Stimulated activated CD8-positive, alpha-beta memory T cell treated with anti-CD3 and anti-CD28 coated beads, Interleukin-7, amount 100 ng/mL, for 1 hour (primary cell): ENCODE measurements at places on chromosomes 6 and 20.
A peak's percentile ranks its signal among the peaks of the same experiment; 100 is the strongest.

- DNase-seq: no peak
Observed at GRCh38 chr6:169646906-169647567, 54.8 kb downstream of the WDR27 start.

DNA sequence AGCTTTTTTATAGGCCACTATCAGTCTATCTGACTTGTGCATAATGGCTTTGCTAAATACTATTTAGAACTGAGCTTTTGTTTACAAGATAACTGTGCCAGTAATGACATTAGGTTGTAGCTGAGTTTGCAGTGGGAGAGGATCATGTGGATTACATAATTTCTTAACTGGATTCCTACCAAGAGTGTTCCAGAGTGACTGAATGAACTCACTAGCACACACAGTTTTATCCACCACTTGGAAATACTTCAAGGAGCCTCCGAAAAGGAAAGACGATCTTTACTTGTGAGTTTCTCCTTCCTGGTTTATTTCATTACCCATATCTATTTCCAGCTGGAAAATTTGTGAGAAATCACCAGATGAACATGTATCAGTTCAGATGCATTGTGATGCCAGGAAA, 10.9 kb upstream of the SYNE1 start:
- DNase-seq: no peak

- DNase-seq: no peak
Observed at GRCh38 chr6:70663881-70664466, 3.7 kb upstream of the SMAP1 start.

GRCh38 chr6:30121446-30122366, 8.8 kb upstream of the TRIM31 start:
- no peak for DNase-seq

GRCh38 chr6:15769511-15770018, 106.7 kb upstream of the DTNBP1 start:
- no peak for DNase-seq

DNA sequence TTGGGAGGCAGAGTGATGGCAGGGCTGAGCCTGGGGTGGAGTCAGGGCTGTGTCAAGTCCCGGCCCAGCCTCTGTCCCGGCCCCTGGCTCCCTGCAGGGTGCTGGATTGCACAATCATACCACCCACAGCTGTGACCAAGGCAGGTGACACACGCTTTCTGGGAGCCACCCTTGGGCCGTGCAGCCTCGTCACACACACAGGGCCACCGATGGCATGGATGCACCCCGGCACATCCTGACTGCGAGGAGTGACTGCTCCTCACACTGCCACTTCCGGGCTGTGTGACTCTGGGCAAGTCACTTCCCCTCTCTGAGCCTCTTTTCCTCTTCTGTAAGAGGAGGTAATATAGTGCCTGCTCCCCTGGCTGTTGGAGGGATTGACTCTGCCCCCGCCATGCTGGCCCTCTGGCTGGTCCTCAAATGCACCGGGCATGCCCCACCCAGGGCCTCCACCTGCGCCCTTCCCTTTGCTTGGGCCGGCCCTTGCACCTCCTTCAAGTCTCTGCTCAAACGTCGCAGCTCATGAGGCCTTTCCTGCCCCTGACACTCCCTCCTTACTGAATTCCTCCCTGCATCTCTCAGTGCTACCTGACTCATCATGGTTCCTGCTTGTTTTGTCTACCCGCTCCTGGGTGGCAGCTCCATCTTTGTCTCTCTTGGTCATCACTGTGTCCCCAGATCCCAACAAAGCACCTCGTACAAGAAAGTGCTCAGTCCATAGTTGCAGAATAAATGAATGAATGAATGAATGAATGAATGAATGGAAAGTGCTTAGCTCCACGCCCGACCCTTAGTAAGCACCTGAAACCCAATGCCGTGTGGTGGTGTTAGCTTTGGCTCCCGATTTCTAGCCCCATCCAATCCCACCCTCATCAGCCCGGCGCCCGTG, 93.5 kb downstream of the CEBPB start:
- no peak for DNase-seq

DNA sequence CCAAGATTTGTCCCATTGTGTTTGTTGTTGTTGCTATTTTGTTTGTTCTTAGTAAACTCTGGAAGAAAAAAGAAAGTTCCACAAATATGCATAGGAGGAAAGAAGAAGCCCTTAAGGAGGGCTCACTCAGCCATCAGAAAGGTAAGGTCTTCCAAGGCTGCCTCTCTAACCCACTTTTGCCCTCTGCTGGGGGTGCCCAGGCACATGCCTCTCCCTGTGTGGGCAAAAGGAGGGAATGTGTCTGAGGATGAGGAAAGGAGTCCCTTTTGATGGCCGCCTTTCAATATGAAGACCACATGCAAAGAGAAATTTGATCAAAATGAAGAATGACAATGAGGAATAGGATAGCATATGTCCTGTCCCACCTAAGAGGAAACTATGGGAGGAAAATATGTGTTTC, 248.2 kb upstream of the POU3F2 start:
- no peak for DNase-seq

DNA sequence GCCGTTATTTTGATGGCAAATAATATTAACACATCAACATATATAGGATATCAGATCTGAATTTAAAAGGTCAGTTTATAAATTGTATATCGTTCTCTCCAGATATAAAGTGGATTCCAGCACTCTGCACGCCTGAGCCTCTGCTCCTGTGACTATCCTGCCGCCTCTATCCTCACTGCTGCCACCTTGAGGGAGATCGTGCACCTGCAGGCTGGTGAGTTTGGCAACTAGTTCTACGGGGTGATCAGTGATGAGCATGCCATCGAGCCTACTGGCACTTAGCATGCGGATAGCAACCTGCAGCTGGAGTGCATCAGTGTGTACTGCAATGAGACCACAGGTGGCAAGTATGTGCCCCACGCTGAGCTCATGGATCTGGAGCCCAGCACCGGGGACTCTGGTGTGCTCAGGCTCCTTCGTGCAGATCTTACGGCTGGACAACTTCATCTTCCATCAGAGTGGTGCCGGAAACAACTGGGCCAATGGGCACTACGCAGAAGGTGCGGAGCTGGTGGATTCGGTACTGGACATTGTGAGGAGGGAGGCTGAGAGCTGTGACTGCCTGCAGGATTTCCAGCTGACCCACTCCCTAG, 84.9 kb downstream of the FBXO5 start:
- DNase-seq: peak; percentile 44

GRCh38 chr6:33768644-33769120, 20.2 kb downstream of the LEMD2 start:
- peak; percentile 45 for DNase-seq

DNA sequence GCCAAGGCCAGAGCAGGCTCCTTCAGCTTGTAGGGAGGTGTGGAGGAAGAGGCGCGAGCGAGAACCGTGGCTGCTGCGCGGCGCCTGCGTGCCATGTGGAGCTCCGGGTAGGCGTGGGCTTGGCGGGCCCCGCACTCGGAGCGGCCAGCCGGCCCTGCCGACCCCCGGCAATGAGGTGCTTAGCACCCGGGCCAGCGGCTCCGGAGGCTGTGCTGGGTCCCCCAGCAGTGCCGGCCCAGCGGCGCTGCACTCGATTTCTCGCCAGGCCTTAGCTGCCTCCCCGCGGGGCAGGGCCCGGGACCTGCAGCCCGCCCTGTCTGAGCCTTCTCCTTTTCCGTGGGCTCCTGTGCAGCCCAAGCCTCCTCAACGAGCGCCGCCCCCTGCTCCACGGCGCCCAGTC, 32.9 kb upstream of the SIRT5 start:
- no peak for DNase-seq

- DNase-seq: no peak
Observed at GRCh38 chr6:55617272-55617671, 38.3 kb upstream of the HMGCLL1 start.

GRCh38 chr6:61751986-61752385, 534.0 kb downstream of the KHDRBS2 start:
- DNase-seq: no peak

GRCh38 chr6:56437171-56437900, 190.0 kb upstream of the COL21A1 start:
- no peak for DNase-seq

DNA sequence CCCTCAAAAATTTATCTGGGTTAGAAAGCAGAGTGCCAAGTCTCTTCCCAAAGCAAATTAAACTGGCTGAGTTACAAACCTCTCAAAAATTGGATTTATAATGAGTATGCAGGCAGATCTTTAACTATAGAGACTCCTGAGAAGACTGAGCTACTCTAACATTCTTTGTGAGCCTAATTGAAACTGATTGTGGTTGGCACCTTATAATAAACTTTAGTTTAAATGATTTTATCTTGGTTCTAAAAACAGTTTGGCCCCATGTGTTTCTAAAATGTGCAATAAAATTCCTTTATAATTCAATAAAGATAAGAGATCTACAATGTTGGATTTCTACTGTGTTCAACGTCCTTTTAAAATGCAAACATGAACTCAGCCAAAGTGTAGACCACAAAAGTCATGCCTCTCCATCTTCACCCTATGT, 480.2 kb upstream of the RNF217 start:
- no peak for DNase-seq
